Substantia nigra (tissue), 51 donors: ENCODE measurements at places on chromosomes 6 and 20.

- DNase-seq: no peak
These were observed 62.1 kb upstream of the ADGRB3 start for GRCh38 chr6:68572975-68573374.

DNA sequence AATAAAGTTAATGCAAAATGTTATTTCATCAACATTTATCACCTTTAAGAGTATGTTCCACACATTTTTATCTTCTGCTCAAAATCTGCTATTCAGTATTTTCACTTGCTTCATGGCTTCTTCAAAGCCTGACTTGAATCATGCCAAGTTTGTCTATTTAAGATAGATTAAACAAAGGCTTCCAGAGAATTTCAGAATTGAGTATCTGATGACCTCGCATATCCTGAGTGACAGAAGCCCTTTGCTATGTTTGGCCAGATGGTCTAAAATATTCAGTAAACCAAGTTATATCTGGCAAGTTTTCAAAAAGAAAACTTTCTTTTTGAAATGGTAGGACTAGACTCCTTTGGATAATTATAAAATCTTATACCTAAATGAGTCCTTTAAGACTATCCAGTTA is 348.9 kb upstream of the KCNQ5 start:
- no peak for DNase-seq

GRCh38 chr6:12543953-12544352 is 172.6 kb upstream of the PHACTR1 start:
- DNase-seq: no peak

DNA sequence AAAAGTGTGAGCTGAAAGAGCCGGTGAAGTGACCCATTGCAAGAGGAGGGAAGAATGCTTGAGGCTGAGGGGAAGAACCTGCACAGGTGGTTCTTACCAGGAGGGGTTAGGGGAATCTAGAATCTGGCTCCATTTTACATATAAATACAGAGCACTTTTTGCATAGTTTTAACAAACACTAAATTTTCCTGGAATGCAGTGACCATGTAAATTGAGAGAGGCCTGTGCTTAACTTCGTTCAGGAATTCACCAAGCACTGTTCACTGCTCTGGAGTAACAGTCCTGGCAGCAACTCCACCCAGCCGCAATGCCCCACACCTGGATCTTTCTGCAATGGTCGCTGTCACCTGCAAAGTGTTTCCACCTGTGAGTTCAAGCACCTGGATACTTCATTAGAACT is 13.2 kb upstream of the RIPOR3 start:
- no peak for DNase-seq

DNA sequence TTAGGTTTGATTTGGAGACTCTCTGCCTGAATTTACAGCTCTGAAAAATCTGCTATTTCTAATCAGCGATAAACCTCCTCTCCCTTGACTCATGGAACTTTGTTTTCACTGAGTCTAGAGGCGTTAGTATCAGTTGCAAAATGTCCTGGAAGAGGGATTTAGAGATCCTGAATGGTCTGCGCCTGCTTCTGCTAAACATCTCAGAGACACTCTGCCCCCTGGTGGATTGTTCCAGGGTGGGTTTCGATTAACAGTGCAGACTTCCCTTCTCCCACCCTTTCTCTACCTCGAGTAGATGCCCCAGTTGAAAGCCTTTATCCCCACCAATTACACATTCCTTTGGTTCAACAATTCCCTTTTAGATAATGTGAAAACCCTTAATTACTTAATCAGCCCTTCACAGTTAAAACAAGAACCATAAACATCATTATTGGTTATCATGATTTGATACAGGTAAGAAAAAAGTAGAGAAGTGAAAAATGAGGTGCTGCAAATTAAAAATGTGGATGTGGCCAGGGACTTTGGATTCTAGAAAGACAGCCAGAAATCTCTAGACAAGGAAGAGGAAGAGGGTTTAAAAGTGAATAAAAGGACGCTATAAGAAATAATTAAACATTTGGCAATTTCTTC is 5.5 kb downstream of the HTR1B start:
- no peak for DNase-seq

DNA sequence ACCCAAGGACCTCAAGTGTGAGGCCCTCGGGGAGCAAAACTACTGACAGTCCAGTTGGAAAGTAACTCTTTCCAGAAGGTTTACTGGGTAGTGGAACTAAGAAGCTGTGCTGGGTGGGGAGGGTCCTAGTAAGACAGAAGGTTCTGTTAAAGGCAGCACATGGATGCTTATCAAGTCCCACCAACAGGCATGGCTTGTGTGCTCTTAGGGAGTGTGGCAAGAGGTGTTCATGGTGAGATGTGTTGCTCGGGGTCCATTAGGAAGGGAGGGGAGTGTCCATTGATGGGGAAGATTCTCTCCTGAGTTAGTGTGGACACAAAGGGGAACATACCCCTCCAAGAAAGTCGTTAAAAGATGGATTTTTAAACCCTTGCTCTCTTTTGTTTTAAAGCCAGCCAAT is 120.6 kb downstream of the LY86 start:
- DNase-seq: no peak

GRCh38 chr20:5080384-5080877 is 39.3 kb downstream of the PCNA start:
- no peak for DNase-seq

GRCh38 chr6:84050408-84050807 is 16.8 kb downstream of the MRAP2 start:
- DNase-seq: no peak

GRCh38 chr6:14732844-14733757 is 512.8 kb upstream of the JARID2 start:
- no peak for DNase-seq

DNA sequence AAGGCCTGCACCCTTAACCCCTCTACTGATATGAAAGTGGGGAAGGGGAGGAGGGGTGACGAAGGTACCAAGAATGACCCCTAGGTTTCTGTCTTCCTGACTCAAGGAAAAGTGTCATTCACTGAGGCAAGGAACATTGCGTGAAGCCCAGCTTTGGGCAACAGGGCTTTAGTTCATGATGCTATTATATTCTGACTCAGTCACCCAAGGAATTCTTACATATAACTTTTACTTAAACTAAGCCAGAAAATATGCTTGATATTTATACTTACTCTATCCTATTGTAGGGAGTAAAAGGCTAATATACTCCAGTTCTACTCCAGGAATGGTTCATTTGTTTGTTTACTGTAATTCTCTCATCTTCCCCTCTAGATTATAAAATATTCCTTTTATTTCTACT is 60.5 kb downstream of the DOP1A start:
- no peak for DNase-seq

GRCh38 chr6:153942361-153942760 is 96.7 kb upstream of the OPRM1 start:
- no peak for DNase-seq

- DNase-seq: no peak
These were observed 45.0 kb downstream of the CARMIL1 start for GRCh38 chr6:25324066-25324762.

DNA sequence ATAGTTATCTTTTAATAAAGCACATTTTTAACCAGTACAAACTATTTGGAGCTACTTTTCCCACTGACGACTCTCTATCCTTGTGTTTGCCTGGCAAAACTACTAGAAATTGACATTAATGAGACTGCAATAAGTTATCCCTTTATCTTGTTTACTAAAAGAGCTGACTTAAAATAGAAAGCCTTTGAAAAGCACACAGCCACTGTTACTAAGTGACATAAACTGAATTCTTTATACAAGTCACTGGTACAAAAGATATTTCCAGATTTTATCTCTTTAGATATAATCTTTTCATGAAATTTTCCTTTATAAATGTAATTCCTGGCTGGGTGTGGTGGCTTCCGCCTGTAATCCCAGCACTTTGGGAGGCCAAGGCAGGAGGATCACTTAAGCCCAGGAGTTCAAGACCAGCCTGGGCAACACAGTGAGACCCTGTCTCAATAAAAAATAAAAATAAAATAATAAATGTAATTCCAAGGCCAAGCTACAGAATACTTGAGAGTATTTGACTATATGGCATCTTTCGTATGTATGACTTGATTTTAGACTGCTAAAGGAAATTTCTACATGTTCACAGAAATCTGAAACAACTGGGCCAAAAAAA is 9.5 kb downstream of the MBOAT1 start:
- no peak for DNase-seq

- no peak for DNase-seq
These were observed 950 bp downstream of the KCTD20 start for GRCh38 chr6:36443471-36444428.

DNA sequence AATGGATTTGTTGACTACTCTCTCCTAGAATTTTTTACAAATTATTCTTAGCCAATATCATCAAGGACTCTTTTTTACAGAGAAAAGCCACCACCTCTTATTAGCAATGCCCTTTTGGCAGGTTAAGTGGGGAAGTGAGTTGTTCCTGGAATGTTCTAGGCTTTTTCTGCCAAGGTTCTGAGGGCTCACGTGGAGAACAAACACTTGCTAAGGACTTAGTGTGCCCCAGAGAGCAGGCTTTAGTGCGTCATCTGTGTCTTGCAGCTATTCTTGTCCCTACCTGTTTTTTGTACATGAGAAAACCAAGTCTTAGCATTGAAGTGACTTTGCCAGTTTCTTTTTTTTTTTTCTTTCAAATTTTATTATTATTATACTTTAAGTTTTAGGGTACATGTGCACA is 33.5 kb downstream of the CFAP61 start:
- no peak for DNase-seq

DNA sequence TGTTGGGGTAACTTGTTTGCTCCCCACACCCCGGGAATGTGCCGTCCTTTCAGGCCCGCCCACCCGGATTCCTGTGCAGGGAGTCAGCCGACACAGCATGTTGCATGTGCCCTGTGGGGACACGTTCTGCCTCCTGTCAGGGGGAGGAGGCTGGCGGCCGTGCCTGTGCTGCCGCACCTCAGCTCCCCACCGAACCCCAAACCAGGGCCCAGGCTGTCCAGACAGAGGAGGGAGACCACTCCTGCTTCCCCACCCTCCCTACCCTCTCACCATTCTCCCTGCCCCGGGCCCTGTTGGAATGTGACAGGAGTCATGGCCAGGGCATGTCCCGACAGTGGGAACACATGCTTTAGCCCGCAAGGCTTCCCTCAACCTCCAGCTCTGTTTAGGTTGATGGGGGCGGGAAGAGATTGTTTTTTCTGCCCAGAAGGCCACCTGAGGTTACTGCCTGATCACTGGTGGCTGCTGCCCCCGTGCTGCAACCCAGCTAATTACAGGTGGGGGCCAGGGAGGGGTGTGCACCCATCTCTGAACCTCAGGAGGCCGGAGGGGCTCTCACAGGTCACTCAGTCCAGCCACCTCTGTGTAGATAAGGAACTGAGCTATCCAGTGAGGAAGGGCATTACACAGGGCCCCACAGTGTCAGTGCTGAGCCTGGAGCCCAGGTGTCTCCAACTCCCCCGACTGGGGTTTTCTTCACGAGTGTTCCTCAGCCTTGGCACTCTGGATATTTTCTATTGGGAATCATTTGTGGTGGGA is 13.6 kb downstream of the LRRC73 start:
- no peak for DNase-seq

GRCh38 chr6:39204646-39205244 is 24.5 kb downstream of the KCNK5 start:
- DNase-seq: no peak

DNA sequence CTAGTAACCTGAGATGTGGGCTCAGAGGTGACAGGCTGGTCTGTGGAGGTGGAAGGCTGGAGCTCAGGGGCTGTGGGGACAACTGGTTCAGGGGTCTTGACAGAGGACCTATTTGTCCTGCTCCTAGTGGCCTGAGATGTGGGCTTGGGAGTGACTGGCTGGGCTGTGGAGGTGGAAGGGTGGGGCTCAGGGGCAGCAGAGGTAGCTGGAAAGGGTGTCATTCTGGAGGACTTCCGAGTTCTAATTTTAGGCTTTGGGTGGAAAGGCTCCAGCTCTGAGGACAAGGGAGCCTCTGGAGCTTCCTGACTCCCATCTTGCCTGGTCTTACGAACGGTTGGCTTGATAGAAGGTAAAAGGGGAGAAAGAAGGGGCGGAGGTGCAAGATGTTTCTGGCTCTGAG is 11.5 kb downstream of the MDC1 start:
- no peak for DNase-seq

- no peak for DNase-seq
These were observed 48.5 kb upstream of the CCDC167 start for GRCh38 chr6:37548067-37548674.

DNA sequence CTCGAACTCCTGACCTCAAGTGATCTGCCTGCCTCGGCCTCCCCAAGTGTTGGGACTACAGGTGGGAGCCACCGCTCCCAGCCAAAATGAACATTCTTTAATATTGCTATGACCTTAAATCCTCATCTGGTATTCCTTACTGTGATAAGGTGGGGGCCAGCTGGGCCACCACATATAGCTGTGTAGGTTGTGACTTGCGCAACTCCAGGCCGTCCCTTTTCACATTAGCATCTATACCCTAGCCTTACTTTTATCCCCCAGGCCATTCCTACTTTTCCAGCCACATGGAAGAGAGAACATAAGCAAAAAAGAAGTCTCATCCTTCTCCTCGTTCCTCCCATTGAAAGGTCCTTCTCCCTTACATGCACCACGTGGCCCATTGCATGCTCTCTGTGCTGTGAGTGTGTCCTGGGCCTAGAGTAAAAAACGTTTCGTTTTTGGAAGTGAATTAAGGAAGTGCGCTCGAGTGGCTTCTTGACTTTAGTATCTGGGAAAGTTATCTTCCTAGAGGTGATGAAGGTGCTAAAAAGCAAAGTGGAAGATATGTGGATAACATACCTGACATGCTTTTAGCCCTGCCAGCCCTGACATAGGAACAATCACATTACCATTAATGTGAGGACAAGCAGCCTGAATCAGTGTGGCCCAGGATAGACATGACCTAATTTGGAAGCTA is 56.8 kb upstream of the KIF13A start:
- no peak for DNase-seq

GRCh38 chr6:106612671-106613416 is 16.5 kb downstream of the RTN4IP1 start:
- DNase-seq: no peak

GRCh38 chr6:13417431-13417830 is 70.0 kb downstream of the GFOD1 start:
- no peak for DNase-seq

GRCh38 chr6:7121700-7122241 is 14.0 kb downstream of the RREB1 start:
- DNase-seq: no peak

- no peak for DNase-seq
These were observed 337.4 kb upstream of the PRDM1 start for GRCh38 chr6:105748737-105749161.

GRCh38 chr20:17613328-17614175 is 43.7 kb downstream of the DSTN start:
- DNase-seq: no peak

- no peak for DNase-seq
These were observed 410.0 kb upstream of the JAG1 start for GRCh38 chr20:11083841-11084240.

DNA sequence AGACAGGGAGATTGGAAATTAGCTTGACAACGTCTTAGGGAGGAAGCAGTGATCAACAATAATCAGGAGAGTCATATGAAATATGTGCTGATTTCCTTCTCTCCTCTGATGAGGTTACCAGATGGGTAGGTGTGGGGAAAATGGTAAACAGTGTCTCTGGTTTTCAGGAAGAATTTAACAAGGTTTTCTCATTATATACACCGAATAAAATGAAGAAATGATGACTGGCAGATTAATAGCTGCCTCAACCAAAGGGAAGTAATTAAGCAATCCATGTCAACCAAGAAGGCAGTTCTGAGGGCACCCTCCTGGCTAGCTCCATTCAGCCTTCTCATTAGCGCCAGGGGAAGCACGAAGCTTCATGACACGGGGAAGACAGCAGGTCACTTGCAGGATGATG is 12.7 kb upstream of the RAMACL start:
- no peak for DNase-seq
